GM06990 (cell line): ENCODE measurements at places on chromosomes 5 and 9.

DNA sequence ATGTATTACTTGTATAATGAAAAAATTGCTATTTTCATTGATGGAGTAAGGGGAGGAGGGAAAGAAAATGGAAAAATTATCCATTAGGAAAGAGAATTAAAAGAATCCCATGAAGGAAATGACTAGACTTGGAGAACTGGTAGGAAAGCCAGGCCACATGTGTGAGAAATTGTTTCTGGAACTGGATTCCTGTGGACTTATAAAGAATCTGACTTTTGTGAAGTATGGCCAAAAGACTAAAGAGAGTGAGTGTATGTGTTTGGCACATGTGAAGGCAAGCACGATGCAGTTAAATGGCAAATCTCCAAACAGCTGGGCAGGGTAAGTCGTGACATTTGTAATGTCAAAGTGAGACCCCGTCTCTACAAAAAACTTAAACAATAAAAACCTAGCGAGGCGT lies 89.4 kb downstream of the MTX3 start:
- DNase-seq, result no peak

GRCh38 chr5:157390551-157391297 lies 69.3 kb upstream of the NIPAL4 start:
- no peak for DNase-seq

GRCh38 chr9:131676431-131676972 lies 63.4 kb downstream of the RAPGEF1 start:
- DNase-seq, result no peak

DNA sequence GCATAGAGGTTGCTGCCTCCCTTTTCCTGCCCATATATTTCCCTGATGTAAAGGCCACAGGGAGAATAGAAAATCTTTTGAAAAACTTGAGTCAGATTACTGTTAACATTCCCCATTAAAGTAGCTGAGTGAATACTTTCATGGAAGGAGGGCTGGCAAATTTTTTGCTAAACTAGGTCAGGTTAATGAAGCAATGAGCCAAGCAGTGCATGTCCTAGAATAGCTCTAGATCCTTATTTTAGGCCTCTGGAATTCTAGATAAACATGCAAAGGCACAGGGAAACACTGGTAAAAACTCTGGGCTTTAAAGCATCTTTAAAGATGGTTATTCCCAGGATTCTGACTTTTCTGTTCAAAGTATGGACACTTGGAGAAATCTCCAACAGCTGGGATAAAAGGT lies 27.9 kb downstream of the TTC1 start:
- DNase-seq, result no peak

DNA sequence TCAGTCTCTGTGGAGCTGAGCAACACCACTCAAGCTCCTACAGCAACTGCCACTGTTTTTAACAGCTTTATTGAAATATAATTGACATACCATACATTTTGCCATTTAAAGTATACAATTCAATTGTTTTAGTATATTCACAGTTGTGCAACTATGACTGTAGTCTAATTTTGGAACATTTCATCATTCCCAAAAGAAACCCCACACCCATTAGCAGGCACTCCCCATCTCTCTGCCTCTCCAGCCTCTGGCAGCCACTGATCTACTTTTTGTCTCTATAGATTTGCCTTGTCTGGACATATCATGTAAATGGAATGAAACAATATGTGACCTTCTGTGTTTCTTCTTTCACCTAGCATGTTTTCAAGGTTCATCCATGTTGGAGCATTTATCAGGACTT lies 43.5 kb downstream of the RUSC2 start:
- no peak for DNase-seq

DNA sequence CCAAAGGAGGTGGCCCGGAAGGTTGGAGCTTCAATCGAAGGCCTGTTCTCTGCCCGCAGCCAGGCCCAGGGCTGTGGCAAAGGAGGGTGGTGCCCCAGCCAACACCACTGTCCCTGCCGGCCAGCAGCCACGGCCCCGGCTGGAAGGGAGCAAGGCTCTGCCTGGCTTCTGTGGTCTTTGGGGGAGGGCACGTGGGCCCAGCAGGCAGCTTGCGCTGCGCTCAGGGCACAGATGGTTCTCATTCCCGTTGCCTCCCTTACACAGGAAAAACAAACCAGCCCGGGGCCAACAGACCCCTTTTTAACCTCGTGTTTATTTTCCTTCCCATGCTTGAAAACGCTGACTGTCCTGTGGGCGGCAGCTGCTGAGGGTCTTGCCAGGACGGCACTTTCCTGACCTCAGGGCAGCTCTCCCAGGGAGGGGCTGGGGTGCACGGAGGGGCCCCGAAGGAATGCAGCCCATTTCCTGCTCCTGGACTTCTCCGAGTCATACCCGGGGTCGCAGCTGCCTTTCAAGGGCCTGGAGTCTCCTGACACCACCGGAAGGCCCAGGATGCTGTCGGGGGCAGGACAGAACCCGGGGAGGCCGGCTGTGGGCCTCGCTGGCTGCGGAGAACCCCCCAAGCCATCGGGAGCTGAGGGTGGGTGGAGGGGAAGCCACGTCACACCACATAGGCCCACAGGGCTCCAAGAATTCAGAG lies 1.1 kb upstream of the GPSM1 start:
- DNase-seq, result no peak

- no peak for DNase-seq
Measured at GRCh38 chr9:26057050-26057449, 378.8 kb upstream of the TUSC1 start.

- DNase-seq, result peak; percentile 94
Measured at GRCh38 chr5:72319976-72320752, at the start of the genes MRPS27 and PTCD2. TSS of gene MRPS27 (minus strand) at chr5:72320240. CDS start at chr5:72320221, 19 bp downstream. TSS of gene PTCD2 (plus strand) at chr5:72320373. CDS start at chr5:72320383, 10 bp downstream.
